ENCODE measurements at places on chromosomes 1 and 21.

- no peak for DNase-seq
Measured at GRCh38 chr1:25653558-25653957, 37.0 kb downstream of the MAN1C1 start.

DNA sequence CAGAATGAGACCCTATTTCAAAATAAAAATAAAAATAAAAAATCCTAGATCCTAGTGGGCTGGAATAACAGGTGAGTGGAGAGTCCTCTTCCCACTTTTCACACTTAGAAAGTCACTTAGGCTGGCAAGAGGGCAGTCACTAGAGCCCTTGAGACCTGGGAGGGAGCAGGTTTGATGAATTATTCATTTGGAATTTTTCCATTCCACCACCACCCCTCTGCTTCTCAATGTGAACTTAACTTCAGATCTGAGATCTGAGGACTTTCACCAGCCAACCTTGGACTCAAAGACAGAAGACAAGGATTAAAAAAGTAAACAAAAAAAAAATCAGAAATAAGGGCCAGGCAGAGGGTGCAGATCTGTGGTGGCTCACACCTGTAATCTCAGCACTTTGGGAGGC, 16.5 kb downstream of the AKR7A3 start:
- no peak for DNase-seq

DNA sequence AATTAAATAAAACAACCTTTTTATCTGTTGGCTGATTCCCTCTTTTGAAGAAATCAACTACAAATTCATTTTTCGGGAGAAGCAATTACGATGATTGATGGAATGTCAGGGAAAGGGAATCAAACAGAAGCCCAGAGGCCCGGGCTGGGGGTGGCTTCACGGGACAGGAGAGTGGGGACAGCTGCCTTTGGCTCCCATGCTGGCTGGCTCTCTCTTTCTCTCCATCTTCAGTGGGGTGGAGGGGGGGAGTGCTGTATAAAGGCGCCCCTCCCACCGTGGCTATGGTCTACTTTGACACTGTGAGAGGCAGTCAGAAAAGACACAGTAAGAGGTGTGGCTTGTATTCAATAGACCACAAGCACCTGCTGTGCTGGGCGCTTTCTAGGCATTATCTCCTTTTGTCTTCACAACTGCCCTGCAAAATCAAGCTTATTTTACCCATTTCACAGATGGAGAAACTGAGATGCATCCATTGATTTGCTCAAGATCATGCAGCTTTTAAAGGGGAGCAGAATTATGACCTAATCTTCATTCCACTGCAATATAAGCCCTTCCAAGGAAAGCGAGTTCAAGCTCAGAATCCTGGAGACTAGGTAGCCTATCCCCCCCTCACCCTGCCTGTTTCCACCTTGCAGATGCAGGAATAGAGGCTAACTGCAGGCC, 92.9 kb downstream of the GRIK3 start:
- DNase-seq: no peak

- no peak for DNase-seq
Measured at GRCh38 chr1:55338448-55338820, 123.3 kb upstream of the USP24 start.

DNA sequence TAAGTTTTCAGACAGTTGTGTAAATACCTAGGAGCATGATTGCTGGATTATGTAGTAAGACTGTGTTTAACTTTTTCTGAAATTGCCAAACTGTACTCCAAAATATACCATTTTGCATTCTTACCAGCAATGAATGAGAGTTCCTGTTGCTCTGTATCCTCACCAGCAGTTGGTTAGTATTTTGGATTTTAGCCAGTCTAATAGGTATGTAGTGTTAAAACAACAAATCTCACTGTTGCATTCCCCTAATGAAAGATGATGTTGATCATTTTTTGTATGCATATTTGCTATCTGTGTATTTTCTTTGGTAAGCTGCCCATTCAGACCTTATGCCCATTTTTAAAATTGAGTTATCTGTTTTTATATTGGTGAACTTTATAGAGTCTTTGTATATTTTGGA, 89.9 kb downstream of the RASAL2 start:
- no peak for DNase-seq

DNA sequence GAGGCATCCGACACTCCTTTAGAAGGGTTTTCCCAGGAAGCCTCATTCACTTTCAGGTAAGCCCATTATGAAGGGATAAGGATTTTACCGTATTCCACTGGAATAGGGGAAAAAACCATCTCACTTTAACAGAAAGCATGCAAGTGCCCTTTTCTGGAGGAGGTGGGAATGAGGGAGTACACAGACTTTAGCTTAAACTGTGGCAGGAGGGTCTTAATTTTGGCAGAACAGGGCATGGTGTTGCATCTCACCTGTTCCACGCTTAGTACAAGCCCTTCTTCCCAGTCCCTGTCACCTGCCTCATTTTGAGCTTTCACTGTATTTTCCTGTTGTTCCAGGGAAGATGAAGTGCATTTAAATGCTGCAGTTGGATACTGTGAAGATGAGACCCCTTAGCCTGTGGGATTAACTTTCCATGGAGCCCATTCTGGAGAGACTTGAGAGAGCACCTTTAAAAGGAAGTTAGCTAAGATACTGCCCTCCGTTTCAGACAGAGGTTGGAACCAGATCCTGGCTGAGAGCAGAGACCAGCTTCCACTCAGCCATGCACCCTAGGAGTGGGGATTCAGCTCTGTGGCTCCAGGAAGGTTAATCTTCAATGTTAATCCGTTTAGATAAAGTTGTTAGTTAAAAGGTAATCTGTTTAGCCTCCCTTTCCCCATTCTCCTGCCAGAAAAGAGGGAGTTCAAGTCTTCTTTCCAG, 42.6 kb downstream of the PBX1 start:
- no peak for DNase-seq

DNA sequence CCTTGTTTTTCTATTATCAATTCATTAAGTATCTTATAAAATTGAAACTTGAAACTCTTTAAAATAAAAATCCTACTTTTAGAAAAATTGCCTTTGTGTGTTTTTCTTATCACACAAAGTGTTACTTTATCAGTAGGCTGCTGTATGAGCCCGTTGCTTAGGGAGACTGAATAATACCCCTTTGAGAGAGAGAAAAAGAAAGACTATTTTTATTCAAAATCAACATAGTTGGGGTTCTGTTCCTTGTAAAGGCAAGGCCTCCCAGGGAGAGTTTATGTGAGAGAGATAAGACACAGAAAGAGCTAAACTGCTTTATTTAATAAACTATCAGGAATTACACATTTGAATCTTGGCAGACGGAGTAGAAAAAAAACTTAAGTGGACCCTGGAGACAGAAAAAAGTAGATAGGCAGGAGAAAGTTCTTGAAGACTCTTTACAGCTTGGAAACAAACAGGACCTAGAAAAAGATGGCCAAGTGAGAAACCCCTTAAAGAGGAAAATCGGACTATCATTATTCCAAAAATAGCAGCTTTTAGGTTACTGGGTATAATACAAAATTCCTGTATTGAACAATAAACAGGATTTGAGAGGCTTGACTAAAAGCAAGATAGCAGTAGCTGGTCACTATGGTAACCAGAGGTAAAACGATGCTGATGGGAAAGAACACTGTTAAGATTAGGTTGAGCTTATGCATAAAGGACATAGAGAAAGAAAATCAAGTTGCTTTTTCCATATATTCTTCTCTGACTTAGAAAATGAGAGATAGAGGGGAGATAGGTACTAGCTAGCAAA, 170.9 kb downstream of the LRRC7 start:
- no peak for DNase-seq

GRCh38 chr1:16718908-16719533, 21.3 kb upstream of the RNU1-4 start:
- DNase-seq: no peak

DNA sequence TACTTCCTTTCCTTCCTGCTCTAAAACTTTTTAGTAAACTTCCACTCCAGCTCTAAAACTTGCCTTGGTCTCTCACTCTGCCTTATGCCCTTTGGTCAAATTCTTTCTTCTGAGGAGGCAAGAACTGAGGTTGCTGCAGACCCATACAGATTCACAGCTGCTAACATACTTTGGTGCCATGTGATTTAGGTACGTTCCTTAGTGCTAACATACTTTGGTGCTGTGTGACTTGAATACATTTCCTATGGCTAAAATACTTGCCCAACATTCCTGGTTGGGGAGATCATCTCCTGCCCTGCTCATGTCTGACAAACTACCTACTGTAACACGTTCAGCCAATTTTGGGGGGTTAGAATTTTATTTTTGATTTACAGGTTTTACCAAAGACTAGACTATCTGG, 6.8 kb upstream of the ZBTB40 start:
- DNase-seq: no peak

DNA sequence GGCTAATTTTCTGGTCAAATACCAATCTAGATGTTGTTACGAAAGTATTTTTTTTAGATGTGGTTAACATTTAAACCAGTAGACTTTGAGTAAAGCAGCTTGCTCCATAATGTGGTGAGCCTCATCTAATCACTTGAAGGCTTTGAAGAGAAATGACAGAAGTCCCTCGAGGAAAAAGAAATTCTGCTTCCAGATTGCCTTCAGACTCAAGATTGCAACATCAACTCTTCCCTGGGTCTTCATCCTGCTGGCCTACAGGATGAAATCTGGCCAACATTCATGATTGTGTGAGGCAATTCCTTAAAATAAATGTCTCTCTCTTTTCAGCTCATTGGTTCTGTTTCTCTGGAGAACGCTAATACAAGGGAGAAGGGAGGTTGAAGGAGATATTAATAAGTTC, 32.5 kb upstream of the SSX2IP start:
- no peak for DNase-seq

- DNase-seq: no peak
Measured at GRCh38 chr1:28509705-28510272, 3.9 kb downstream of the RCC1 start.

GRCh38 chr1:173187671-173188237, 19.4 kb downstream of the TNFSF4 start:
- no peak for DNase-seq

GRCh38 chr21:26136671-26137070, 33.9 kb downstream of the APP start:
- no peak for DNase-seq

DNA sequence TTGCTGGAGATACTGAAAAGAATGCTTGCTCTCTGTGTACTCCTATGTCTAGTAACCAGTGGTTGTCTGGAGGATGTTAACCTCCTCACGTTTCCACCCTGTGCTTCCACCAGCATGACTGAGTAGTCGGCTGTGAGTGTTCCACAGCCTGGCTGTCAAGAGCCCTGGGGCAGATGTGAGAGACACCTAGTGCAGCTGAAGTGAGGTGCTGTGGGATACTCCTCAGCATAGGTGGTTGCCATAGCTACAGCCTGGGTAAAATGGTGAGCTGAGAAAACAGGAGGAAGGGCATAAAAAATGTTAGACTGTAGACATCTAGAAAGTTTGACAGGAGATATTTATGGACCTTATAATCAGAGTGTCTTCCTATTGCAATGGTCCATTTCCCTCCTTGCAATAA, 15.8 kb downstream of the IVL start:
- DNase-seq: no peak

- DNase-seq: peak; percentile 47
Measured at GRCh38 chr1:244603498-244603897, 49.4 kb upstream of the DESI2 start.

GRCh38 chr1:209643285-209644020, 8.8 kb downstream of the LAMB3 start:
- no peak for DNase-seq

DNA sequence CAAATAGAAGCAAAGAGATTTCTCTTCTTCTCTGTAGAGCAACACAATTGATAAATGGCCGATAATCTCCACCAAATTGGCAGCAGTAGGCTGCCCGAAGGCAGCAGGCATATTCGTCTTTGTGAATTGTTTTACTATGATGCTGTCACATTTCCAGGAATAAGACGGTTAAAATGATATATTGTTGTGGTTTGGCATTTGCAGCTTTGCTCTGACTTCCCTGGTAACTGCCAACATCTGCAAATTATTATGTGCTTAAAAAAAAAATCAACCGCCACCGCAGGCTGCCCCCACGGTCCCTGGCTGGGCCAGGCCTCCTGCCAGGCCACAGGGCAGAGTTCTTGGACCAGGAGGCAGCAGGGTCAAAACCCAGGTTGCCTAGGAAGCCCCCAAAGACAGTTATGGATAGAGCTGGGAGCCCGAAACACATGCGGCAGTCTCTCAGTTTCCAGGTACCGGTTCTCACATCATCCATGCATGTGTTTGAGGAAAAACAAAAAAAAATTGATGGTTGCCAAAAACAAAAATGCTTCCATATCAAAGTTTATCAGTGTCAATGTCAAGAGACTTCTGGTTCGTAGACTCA, 179.3 kb downstream of the ETS2 start:
- DNase-seq: no peak

DNA sequence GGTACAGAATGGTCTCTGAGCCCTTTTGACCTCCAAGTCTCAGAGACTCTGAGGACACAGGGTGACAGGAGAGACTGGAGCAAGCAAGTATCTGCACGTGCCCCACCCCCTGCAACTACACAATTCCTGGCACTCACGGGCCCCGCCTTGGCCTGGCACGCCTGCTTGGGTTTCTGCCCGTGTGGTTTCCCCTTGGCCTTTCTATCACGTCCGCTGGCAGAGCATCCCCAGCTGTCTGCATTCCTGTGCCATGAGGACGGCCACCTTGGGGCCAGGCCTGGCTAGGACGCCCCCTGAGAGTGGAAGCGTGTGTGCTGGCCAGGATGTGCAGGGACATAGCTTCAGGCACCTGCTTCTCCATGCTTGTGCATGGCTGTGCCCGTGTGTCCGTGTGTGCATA, 14.3 kb upstream of the EDN2 start:
- DNase-seq: no peak

DNA sequence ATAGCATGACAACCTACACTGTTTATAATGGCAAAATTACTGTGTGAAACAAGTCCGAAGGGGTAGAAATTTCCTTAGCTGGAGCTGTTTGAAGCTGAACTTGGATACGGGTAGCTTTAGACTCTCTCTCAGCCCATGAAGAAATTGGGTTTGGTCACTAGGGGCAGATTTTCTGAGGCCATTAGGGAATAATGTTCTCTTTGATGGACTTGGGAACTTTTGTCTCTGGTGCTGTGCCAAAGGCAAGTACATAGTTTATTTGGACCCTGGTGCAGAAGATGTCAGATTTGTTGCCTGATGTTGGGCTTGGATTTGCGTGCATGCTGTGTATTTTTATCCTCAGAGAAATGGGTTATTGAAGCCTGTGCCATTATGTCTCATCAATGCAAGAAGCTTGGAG, 109.6 kb downstream of the VPS13D start:
- DNase-seq: no peak

DNA sequence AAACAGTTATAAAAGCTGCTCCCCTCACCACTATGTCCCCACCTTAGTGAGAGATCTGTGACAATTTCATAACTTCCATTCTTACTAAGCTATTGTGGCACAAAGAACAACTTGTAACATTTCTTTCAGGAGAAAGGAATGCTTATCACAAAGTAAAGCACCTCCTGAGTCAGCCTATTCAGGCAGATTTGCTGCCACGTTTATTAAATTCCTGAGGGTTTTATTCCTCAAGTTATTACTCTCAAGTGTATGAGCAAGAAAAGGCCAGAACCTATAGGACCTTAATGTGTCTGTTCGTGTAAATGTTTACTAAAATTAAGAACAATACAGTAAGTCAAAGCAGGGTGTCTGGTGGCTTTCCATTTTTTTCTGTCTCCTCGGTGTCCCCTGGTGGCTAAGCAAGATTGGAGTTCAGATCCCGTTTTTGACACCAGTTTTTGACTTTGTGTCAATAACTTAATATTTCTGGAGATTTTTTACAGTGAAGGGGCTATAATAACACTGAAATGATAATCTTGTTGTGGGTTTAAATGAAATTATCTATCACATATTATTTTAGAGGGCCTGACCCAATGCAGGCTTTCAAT, 1539.6 kb downstream of the BRINP3 start:
- DNase-seq: no peak

- no peak for DNase-seq
Measured at GRCh38 chr1:247467129-247467528, 9.2 kb upstream of the OR2B11 start.

GRCh38 chr21:37868446-37869295, 47.6 kb downstream of the KCNJ6 start:
- no peak for DNase-seq
